Fibroblast of mammary gland (primary cell): ENCODE measurements at places on chromosomes 13 and 19.

- DNase-seq, result no peak
These were observed 90.1 kb downstream of the FOXO1 start for GRCh38 chr13:40576369-40576768.

GRCh38 chr13:47142105-47142504 is 245.3 kb upstream of the HTR2A start:
- no peak for DNase-seq

GRCh38 chr13:43298816-43299215 is 275.4 kb downstream of the DNAJC15 start:
- no peak for DNase-seq

- peak; percentile 55 for DNase-seq
These were observed 25.7 kb upstream of the SERP2 start for GRCh38 chr13:44347949-44348348.

- no peak for DNase-seq
These were observed 47.2 kb downstream of the ZAR1L start for GRCh38 chr13:32267836-32268439.

DNA sequence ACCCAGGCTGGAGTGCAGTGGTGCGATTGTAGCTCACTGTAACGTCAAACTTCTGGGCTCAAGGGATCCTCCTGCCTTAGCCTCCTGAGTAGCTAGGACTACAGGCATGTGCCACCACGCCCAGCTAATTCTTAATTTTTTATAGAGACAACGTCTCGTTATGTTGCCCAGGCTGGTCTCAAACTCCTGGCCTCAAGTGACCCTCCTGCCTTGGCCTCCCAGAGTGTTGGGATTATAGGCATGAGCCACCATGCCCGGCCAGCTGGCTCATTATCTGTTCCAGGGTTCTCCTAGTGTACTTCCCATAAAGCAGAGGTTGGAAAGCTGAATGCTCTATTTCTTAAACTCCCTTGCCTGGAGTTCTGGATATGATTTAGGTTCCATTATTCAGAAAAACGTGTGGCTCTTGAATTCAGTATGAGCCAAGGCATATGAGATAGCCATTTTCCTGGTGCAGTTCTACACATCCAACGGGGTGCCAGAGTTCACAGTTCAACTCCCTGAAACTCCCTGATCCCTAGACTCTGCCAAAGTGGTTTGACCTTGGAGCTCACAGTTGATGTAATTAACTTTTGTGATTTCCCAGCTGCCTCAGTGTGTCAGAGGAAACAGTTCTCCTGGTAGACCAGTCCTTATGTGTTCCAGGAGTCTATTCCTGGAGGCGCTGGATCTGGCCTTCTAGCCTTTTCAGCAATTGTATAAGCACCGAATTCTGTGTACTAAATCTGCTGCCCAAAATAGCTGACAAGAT is 21.6 kb downstream of the GPR183 start:
- DNase-seq, result no peak

DNA sequence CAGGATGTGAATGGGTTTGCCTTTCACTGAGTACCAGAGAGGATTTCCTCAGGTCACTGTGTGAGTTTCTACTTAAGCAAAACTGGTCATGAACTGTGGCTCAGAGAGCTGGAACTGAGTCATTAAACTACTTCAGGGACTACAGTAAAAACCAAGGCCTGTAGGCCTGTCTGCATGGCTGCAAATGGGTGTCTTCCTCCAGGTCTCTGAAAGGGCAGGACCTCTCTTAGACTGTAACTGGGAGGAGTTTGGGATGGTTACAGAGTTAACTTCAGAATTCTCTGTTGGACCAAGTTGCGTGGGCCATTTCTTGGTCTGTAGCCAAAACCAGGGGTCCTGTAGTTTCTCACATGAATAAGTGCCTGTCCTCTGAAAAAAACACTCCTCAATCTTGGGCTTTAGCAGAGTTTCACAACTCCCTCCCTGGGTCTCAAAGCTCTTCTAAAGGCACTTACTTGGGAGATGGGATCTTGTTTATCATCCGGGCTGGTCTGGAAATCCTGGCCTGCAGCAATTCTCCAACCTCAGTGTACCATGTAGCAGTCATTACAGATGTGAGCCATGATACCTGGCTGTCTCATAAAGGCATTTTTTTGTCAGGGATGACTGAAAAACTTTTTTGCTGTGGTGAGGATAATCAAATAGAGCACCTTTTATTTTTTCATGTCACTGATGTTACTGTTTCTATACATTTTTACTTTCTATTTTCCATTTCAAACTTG is 19.7 kb downstream of the ZNF714 start:
- DNase-seq, result no peak

GRCh38 chr13:97005625-97006262 is 11.5 kb upstream of the OXGR1 start:
- DNase-seq, result peak; percentile 55

- no peak for DNase-seq
These were observed 14.8 kb downstream of the TSC22D1 start for GRCh38 chr13:44561351-44561750.

DNA sequence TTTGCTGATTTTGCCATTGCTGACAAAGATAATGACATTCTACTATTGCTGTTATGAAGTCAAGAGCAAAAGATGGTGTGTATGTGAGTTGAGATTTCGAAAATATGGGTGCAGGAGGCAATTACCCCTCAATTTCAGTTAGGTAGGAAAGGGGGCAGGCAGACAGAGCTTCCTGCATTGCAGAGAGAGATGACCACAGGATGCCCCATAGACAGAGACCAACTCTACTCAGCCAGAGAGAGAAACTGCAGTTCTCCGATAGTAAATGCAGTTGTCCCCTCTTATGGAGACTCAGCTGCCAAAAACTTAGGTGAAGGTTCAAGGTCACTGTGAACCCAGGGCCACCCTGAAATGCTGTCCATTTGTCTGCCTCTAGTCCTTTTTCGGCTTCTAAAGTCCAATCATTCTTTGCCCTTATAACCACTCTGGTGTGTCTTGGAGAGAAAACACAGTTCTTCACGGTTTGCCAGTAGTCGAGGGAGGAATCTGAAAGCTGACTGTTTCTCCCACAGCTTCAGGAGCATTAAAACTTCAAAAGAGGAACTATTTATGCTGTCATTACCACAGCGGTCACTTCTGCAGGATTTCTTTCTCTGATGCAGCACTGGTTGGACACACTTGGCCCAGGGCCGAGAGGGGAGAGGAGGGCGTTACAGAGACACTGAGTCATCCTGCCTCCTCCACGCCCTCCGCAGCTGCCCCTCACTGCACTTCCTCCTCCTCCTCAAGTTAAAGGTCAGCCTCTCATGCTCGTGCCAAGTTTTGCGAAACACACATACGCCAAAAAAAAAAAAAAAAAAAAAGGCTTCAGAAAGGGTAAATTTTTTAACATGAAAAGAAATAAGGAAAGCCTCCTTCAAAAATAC is 264.3 kb downstream of the FOXO1 start:
- peak; percentile 99 for DNase-seq

DNA sequence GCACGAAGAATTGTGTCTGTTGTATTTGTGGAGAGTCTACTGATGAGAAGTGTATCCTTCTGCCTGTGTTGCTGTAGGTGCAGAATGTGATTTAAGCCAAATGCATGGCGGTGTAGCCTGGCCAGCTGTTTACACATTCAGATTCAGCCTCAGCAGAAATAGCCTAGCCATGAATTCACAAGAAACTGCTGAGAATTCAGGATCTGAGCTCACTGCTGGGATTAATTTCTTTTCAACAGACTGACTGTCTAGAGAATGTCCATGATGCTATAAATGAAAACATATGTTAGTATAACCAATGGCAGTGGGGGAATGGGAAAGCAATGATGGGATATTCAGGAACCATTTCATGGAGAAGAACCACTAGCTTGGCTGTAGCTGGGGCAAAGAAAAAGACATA is 77.4 kb upstream of the RNF113B start:
- DNase-seq, result peak; percentile 84

- no peak for DNase-seq
These were observed 47.4 kb downstream of the SIPA1L3 start for GRCh38 chr19:37954421-37954874.

DNA sequence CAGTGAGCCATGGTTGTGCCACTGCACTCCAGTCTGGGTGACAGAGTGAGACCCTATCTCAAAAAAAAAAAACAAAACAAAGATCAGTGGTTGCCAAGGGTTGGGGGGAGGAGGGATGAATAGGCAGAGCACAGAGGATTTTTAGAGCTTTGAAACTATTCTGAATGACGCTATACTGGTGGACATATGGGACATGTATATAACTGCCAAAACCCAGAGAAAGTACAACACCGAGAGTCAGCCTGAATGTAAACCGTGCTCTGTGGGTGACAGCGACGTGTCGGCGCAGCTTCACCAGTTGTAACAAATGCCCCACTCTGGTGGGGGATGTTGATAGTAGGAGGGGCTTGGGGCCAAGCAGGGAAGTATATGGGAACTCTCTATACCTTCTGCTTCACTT is 32.9 kb downstream of the ZIC5 start:
- no peak for DNase-seq

DNA sequence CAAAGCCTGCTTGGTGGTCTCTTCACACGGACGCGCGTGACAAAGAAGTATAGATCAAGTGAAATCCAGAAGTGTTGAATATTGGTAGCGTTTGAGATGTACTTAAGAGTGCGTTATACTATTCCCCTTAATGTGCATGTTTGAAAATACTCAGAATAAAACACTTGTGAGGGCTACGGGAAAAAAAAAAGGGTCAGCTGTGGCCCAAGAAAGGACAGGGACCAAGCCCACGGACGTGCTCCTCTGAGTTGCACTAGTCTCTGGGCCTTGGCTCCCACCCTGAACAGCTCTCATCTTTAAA is 622 bp upstream of the RBM42 start:
- no peak for DNase-seq

DNA sequence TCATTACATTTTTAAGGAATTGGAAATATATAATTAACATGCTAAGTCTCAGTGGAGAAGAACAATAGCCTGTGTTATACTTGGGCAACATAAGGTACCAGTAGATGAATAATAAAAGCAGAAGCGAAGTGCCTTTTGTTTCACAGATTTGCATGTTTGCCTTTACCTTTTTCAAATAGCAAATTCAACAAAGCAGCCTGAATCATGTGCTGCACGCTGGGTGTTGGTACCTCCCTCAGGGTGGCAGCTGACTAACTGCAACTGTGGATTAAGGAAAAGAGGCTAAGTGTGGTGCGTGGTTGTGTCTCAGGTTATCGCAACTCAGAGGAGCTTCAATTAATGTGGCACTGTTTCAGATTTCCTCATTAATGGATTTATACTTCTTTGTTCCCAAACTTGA is 189.0 kb downstream of the LMO7 start:
- no peak for DNase-seq

GRCh38 chr13:42633495-42633894 is 59.5 kb downstream of the TNFSF11 start:
- DNase-seq, result peak; percentile 20

DNA sequence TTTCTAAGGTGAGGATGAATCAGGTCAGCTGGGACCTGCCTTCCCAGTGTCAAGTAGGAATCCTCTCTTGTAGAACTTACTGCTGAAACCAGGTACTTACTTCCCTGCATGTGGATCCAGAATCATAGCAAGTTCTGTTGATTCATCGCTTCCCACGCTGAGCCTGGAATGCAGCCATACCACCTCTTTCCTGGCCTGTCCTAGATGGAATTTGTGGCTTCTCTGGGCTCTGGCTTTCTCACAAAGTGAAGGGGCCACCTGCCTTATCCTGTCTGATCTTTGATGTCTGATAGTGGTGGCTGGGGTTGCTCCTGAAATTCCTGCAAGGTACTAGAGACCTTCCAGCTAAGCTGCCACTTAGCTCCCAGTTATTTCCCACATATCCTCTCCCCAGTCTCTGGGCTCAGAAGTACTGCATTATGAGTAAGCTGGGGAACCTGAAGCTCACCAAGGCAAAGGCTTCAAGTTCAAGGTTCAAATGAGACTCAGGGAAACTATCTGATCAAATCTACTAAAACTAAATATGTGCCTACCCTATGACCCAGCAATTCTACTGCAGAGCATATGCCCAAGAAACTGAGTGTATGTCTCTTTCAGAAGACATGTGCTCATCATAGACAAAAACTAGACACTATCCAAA is 103.5 kb downstream of the SUCLA2 start:
- DNase-seq, result peak; percentile 58

GRCh38 chr13:44198826-44199225 is 174.8 kb upstream of the SERP2 start:
- DNase-seq, result no peak

DNA sequence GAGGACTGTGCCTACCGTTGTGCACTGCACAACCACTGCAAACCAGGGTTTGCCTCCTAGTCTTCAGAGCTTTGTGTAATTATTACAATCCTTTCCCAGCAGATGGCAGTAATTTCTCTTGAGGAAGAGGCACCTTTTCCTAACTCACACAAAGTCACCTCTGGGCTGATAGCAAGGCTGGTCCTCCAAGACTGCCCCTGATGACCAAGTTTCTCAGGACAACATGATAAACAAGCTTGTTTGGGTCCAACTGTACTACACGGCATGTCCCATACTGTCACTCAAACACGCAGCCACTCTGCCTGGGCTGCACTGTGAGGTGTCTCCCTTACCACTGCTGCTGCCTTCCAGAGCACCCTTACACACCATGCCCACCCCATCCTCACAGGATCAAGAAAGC is 39.3 kb downstream of the RFXAP start:
- peak; percentile 54 for DNase-seq

DNA sequence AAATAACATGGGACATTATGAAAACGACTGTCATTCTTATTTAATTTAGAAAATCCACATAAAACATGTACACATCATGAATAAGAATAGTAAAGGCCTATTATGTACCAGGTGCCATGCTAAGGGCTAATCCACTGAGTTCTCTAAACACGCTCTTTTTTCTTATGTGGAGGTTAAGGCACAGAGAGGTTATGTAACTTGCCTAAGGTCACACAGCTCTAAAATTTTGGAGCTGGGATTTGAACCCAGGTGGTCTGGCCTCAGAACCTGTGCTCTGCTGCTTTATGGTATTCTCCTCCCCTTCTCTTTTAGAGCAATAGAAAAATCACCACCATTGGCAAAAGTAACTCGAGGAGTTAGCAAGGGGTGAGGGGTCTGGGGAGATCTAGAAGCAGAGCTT is 156.9 kb upstream of the ZNF536 start:
- no peak for DNase-seq

DNA sequence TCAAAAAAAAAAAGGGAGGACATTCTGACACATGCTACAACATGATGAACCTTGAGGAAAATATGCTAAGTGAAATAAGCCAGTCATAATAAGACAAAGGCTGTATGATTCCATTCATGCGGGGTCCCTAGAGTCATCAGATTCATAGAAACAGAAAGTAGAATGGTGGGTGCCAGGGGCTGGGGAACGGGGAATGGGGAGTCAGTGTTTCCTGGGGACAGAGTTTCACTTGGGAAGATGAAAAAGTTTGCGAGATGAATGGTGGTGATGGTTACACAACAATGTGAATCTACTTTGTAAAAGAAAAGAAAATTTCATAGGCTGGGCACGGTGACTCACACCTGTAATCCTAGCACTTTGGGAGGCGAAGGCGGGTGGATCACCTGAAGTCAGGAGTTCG is 6.1 kb upstream of the CLEC4G start:
- DNase-seq, result no peak

GRCh38 chr13:106568299-106569003 is 514 bp upstream of the ARGLU1 start:
- DNase-seq, result no peak

DNA sequence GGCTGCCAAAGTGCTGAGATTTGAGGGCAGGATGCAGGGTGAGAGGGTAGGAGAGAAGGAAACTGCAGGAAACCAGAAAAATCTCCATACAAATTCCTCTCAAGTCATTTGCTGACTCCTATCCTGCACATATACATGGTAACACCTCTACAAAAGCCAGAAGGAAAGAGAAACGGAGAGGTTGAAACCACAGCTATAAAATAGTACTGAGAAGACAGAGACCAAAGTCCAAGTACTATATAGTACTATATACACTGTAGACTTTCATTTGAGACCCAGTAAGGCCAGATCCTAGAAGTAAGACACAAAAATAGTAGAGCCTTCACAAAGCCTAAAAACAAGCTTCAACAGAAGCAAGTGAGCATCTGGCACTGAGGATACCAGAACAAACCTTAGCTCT is 103.1 kb downstream of the UGGT2 start:
- no peak for DNase-seq
